Occipital lobe (tissue), 3 donors: ENCODE measurements at places on chromosomes 4 and X. TPM values are rescaled to one million over a fixed set of nuclear protein-coding genes. Genes with fewer than 3 reads are reported as not detected.
A peak's percentile ranks its signal among the peaks of the same experiment; 100 is the strongest.

- DNase-seq: no peak
Measured at GRCh38 chr4:172547724-172548123, 620.9 kb upstream of the GALNT7 start.

DNA sequence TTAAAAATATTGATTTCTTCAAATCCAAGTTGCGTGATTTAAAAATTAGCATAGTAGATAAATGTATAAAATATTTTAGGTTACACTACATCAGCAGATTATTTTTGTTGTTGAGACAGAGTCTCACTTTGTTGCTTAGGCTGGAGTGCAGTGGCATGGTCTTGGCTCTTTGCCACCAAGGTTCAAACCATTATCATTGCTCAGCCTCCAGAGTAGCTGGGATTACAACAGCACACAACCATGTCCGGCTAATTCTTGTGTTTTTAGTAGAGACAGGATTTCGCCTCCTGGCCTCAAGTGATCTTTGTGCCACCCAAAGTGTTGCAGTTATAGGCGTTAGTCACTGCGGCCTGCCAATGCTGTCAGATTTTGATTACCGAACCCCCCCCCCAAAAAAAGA lies 1390.5 kb upstream of the TENM3 start:
- DNase-seq: no peak

SEPTIN6 gene
- total RNA-seq: 43.0 TPM

GRCh38 chr4:135365065-135365464 lies 1163.5 kb upstream of the PABPC4L start:
- no peak for DNase-seq

DNA sequence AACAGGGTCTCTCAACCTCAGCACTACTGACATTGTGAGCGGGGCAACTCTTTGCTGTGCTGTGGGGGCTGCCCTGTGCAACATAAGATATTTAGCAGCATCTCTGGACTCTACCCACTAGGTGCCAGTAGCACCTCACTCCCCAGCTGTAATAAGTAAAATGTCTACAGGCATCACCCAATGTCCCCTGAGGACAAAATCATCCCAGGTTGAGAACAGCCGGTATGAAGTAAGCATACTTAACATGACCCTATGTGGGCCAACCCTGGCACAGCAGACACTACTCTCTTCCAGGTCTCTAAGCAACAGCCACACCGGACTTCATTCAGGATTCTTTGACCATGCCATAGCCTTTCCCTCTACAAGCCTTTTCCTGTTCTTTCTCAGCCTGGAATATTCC lies 10.5 kb upstream of the MGST2 start:
- peak; percentile 12 for DNase-seq

LETM1 gene
- 92.3 TPM for total RNA-seq

DNA sequence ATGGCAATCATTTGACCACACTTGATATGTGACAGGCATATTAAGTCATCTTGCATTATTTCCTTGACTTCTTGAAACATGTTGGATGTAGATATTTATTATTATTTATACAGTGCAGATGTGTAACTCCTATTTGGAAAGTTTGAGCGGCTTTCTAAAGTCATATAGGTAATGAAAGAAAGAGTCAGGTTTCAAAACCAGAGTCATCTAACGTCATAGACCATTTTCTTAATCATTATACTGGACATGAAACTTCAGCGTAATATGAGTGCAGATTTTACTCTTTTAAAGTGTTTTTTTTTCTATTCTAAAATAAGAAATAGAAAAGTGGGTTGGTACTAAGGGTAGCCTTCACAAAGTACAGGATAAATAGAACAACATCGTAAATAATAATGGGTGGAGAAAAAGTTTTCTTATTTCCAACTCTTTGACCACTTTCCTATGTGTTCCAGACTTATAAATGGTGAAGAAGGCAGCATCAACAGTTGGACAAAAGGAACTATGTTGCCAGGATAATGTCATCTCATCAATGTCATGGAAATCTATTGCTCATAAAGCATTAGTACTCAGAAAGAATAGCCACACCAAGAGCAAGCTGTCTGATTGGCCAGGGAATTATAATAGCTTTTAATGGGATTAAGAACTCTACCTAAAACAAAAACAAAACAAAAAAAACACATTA lies 108.0 kb upstream of the PCDH18 start:
- no peak for DNase-seq

TEX13C gene
- under 0.01 TPM for total RNA-seq

- DNase-seq: no peak
Measured at GRCh38 chrX:82945332-82945731, 562.8 kb upstream of the POU3F4 start.

DNA sequence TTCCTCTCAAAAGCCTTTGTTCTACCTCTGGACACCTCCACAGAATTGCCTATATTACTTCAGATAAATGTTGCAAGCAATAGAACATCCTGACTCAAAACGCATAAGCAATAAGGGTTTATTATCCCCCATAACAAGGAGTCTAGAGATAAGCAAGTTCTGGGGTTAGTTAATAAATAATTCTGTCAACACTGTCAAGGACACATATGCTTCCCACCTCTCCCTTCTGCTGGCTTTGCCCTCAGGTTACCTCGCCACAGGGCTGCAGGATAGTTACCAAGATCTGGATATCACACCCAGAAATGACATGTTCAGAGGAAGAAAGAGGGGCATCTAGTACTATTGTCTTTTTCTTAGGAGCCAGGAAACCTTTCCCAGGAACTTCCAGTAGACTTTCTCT lies 14.0 kb upstream of the DUSP21 start:
- no peak for DNase-seq

MFAP3L gene
- 13.9 TPM for total RNA-seq

DNA sequence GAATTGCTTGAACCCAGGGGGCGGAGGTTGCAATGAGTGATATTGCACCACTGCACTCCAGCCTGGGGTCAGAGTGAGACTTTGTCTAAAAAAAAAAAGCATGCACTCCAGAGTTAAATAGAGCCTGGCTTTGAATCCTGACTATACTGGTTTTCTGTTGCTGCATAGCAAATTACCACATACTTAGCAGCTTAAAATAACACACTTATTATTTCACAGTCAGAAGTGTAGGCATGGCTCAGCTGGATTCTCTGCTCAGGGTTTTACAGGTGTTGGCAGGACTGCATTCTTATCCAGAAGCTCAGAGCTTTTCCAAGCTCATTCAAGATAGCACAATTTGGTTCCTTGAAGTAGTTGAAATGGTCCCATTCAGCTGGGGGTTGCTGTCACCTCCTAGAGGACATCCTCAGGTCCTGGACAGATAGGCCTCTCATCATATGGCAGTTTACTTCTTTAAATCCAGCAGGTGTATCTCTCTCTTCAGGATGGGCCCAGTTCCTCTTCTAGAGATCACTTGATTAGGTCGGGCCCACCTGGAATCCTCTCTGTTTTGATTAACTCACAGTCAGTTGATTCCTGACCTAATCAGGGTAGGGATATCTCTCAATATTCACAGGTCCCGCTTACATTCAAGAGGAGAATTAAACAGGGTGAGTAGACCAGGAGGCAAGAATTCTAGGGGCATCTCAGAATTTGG lies 26.8 kb downstream of the DOCK11 start:
- no peak for DNase-seq

DNA sequence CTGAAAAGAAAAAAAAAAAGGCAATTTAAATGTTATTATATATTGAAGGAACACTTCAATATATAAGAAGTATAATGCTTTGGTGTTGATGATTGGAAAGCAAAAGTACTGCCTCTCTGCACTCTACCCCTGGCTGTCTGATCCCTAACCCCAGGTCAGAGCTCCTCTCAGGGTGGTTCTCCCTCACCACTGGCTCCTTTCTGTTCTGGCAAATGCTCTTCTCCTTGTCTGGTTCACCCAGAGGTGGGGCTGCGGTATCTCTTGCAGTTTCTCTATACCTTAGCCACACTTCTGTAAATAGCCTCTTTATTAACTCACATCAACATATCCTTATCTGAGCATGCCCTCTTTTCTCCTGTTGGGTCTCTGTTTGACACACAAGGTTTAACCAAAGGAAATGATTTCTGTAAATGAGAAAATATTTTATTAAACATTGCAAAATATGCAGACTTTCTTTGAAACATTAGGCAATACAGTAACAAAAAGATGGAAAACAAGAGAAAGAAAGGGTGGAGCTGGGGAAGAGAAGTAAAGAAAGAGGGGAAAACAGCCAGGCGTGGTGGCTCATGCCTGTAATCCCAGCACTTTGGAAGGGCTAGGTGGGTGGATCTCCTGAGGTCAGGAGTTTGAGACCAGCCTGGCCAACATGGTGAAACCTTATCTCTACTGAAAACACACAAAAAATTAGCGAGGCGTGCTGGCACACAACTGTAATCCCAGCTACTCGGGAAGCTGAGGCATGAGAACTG lies 45.7 kb downstream of the ING2 start:
- DNase-seq: no peak

DNA sequence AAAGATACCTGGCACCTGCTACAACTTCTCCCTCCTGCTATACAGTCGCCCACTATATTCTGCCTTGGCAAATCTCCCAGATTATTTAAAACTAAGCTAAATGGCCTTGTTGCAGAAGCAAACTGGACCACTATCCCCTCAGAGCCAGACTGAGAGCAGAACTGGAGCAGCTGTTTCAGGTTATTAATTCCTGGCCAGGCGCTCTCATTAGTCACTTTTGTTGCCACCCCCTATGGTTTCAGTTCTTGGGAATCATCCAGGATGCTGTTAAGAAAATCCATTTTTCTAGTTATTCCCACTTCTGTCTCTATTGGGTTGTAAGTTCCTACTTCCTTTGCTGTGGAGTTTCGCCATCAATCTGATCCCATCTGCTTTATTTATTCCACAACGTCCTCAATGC lies 30.1 kb downstream of the ADGRA3 start:
- no peak for DNase-seq

NEUROG2 gene
- total RNA-seq: 10.1 TPM

DNA sequence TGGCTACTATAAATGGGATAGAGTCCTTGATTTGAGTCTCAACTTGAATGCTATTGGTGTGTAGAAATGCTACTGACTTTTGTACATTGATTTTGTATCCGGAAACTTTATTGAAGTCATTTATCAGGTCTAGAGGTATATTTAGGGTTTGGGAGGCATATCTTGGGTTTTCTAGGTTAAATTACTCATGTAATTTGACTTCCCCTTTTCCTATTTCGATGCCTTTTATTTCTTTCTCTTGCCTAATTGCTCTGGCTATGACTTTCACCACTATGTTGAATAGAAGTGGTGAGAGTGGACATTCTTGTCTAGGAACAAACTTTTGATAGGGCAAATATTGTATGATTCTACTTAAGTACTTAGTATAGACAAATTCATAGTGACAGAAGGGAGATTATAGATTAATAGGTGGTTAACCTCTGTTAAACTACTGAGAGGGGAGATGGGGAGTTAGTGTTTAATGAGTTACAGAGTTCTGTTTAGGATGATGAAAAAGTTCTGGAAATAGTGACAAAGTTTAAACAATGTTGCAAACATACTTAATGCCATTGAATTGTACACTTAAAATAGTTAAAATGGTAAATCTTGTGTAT lies 22.8 kb upstream of the HSPA4L start:
- no peak for DNase-seq

BBS7 gene
- total RNA-seq: 50.5 TPM

DNA sequence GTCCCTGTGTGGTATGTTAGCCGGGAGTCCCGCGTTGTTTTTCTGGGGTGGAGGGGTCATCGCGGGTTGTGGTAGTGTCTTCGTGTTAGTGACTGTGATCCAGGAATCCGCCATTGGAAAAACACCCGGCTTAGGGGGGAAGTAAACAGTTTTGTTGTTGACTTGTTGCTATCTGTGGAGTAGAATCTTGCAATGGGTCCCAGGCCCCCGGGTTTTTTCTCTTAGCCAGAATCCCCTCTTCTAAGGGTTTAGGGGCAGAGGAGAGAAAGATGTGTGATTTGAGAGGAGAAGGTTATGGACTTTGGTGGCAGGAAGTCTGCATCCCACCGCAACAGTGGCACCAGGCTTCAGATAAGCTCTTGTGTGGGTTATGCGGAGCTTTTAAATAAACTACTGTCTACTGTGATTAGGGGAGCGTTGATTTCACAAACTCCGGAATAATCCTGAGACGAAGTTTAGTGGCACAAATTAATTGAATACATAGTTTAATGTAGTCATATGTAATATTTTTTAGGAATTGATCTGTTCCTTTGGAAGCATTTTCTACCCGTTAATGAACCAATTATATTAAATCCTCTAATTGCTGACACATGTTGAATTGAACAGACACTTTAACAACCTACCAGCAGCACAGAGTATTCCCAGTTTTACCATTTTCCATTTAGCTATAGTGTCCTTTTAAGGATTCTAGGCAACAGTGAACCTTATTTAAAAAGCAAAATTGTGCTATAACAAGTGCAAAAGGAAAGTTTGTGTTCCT lies 1.4 kb downstream of the DDX3X start:
- DNase-seq: no peak

DNA sequence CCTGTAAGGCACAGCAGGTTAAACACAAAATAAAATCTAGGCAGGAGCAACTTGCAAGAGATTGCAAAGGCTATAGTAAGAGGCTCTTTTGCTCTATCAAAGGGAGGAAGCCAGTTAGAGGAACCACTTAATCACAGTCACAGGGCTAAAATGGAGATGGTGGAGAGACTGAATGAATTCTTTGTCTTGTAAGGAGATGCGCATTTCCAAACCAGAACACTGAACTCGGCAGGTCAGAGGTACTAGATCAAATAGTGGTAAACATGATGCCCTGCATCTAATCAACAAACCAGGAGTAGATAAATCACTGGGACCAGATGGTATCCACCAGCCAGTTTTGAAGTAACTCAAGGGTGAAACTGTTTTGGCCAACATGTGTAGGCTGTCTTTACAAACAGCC lies 55.8 kb downstream of the GPC4 start:
- no peak for DNase-seq

QRFPR gene
- not detected for total RNA-seq

DNA sequence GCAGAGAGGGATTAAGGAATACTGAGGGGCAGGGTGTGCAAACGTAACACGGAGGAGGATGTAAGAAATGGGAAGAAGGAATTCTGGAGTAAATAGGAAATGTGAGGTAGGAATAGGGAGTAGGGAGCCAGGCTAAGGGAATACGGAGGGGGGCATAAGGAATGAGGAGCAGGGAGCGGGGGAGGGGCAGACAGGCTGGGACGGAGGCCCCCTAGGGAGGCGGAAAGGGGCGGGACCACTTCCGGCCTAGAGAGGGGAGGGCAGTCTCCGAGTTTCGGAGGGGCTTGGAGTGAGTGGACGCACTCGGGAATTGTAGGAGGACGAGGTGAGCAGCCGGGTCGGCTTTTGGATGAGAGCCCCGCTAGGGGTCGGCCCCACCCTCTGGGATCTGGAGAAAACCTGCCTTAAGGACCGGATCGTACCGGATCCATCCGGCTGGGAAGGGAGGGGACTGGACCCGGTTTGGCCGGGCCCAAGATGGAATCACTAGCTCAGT lies 612 bp downstream of the MAGED2 start:
- DNase-seq: peak; percentile 55

IQCM gene
- total RNA-seq: not detected

DNA sequence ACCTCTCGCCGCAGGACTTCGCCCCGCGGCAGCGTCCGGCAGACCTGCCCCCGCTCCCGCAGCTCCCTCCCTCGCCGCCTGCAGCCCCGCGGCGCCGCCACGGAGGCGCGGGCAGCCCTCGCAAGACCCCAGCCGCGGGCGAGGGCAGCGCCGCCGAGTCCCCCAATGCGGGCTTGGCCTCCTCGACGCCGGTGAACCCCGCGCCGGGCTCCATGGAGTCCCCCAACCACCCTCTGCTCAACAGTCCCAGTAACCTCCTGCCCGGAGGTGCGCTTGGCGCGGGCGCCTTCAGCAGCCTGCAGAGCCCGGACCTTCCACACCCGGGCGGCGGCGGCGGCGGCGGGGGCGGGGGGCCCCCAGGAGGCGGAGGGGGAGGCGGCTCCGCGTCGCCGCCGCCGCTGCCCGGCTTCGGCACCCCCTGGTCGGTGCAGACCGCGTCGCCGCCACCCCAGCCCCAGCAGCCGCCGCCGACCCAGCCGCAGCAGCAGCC lies 1.2 kb downstream of the CPEB2 start:
- no peak for DNase-seq
